Stimulated activated CD4-positive, alpha-beta T cell treated with anti-CD3 and anti-CD28 coated beads, Interleukin-4, amount 100 ng/mL, for 24 hours (primary cell): ENCODE measurements at places on chromosomes 11 and 22.

DNA sequence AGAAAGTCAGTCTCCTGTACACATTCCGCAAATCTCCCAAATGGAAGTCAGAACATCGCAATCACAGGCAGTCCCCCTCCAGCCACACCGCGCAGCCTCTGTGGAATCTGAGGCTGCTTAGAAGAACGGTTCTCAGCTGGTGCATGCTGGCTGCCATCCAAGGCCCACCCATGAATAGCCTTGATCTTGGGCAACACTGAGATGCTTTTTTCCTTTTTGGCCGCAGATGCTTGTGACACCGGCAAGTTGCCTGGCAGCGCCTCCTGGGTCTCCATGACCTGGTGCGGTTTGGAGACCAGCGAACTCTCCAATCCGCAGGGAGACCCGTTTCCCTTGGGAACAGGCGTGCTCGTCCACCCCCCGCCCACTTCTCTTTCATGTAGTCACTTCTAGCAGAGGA, 26.3 kb upstream of the PHF21B start:
- DNase-seq, result no peak

- peak; percentile 52 for DNase-seq
Observed at GRCh38 chr11:75100314-75100713, 3.6 kb upstream of the OR2AT4 start.

DNA sequence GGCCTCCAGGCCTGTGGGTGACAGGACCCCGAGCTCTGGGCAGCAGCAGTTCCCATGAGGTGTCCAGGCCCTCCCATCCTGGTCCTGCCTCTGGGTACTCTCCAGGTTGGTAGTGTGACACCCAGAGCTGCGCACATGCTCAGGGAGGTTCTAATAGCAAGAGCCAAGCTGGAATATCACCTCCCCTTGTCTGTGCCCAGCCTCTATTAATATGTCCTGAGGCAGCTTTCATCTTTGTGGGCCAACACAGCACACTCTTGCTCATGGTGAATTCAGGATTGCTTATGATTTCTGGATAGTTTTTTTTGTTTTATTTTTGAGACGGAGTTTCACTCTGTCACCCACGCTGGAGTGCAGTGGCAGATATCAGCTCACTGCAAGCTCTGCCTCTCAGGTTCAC, 3.3 kb downstream of the P2RX6 start:
- no peak for DNase-seq

GRCh38 chr22:37358917-37359316, 68.4 kb downstream of the ELFN2 start:
- no peak for DNase-seq

DNA sequence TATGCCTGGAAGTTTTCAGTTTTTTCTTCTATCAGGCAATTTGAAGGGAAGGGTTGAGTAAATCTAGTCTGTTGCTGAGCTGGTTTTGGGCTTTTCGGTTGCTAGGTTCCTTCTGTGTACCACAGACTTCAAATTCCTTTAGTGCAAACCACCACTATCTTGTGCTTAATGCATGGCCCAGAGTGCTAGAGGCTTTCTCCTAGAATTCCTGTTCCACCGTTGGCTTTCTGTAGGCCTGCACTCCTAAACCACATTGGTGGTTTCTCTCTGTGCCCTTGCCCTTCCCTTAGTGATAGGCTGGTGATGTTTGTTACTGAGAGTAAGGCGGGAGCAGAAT, 47.1 kb upstream of the CTSC start:
- DNase-seq, result no peak

DNA sequence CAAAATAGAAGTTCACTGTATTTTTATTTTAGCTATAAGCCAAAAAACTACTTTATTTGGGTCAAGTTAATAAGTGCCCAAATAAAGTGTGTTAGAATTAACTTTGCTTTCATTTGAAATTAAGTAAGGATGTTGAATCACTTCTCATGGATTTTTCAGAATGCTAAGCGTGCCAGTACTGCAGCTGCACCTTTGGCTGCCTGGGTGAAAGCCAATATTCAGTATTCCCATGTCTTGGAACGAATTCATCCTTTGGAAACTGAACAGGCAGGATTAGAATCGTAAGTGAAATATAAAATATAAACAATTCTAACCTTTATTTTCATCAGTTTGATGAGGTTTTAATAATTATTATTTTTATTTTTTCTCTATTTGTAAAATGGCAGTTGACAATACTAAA, 113.6 kb downstream of the DYNC2H1 start:
- DNase-seq, result no peak
